ENCODE measurements at places on chromosomes 12 and 14. TPM values are rescaled to one million over a fixed set of nuclear protein-coding genes. Genes with fewer than 3 reads are reported as not detected.

DNA sequence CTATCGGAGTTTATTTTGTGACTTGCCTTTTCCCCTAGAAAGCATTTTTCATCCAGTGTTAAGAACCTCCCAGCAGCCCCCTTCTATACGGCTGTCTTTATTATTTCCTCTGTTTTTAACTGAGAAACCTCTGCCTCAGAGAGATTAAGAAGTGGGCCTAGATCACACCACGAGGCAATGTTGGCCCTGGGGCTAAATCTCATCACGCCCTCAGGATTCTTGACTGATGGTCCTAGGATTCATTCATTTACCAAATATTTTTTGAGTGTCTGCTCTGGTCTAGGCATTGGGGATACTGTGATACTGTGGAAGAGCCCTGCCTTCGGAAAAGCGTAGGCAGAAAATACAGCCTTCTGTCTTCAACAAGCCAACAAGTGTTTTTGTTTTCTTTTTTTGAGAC is 42.1 kb downstream of the C14orf132 start:
- DNase-seq = no peak

- DNase-seq = no peak
These were observed 155.0 kb upstream of the TMPO start for GRCh38 chr12:98360401-98360800.

GRCh38 chr12:73632661-73633060 is 905.0 kb upstream of the ATXN7L3B start:
- no peak for DNase-seq

GRCh38 chr14:100406505-100407131 is 83.5 kb downstream of the SLC25A47 start:
- no peak for DNase-seq

- DNase-seq = no peak
These were observed 1.5 kb downstream of the MTA1 start for GRCh38 chr14:105420974-105421674.

DNA sequence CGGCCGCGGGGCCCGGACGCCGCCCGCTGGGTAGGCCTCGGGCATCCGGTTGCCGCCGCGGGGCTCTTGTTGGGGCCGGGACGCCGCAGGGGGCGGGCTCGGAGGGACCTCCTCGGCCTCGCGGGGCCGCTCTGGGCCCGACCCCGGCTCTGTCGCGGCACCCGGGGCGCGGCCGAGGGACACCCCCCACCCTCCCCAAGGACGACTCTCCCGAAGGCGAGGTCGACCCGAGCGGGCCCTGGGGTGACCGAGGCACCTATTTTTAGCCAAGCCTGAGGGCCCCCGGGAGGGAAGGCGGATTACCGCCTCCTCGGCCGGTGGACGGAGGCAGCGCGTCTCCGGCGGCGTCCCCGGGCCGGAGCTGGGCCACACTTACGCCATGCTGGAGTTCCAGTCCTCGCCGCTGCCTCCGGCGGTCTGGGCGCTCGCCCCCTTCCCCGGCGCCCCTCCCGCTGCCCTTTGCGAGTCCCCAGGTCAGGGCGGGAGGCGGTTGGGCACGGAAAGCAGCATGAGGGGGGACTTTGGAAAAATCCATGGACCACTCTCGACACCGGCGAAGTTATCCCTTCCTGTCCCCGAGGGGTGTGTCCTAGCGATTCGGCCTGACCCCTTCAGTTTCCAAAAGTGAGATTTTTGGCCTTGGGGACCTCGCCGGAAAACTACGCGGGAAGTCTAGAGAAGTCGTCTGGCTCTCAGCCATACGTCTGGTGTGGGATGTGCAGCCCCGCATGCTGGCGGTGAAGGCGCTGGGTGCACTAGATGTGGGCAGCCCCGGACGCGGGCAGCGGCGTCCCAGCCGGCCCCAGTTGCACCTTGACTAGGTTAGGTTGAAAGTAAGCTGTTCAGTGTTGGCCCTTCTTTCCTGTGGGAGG is 699 bp downstream of the KTN1 start:
- peak; percentile 48 for DNase-seq

DNA sequence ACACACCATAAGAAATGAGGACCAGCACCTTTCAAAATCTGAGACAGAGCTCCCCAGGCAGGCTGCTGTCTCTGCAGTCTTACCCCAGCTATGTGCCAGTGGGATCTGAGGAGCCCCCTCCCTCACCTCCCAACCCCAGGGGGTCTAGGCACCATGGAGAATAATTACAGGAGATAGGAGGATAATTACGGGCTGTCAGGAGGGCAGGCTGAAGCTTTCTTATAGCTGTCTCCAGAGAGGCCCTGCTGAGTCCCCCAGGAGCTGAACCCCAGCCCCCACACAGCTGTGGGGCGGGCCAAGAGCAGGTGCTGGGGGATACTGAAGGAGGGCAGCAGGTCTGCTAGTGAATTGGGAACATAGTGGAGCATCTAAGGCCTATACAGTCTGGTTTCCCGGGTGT is 6.8 kb downstream of the CPNE6 start:
- DNase-seq = no peak

DNA sequence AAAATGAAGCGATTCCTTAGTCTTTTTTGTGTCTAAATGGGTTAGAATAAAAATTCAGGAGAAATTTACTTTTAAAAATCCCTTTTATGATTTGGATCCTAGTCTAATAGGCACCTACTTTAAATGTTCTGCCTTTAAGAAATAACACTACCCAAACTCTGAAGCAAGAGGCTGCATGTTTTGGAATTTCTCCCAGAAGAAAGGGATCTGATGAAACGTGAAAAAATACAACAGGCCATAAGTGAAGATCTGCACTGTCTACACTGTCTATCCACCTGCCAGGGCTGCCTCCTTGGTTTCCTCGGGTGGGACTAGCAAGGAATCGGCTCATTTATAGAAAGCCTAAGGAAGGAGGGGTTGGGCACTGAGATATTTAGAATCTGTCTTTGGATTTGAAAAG is 22.1 kb downstream of the ACVR1B start:
- DNase-seq = no peak

Gene PTCSC3
- polyA plus RNA-seq = 0.31 TPM

- no peak for DNase-seq
These were observed 69.5 kb downstream of the BCL11B start for GRCh38 chr14:99202516-99202915.

Gene CABP1
- polyA plus RNA-seq = 6.6 TPM

Gene NR1H4
- polyA plus RNA-seq = 13.2 TPM

- peak; percentile 74 for DNase-seq
These were observed 37.3 kb upstream of the ATXN2 start for GRCh38 chr12:111636209-111636945.

- no peak for DNase-seq
These were observed 12.9 kb downstream of the TBX3 start for GRCh38 chr12:114671066-114671442.
